ENCODE measurements at places on chromosomes 2 and 18.

GRCh38 chr2:20485612-20486388 is 38.9 kb downstream of the RHOB start:
- DNase-seq, result no peak

GRCh38 chr2:134647607-134648256 is 71.1 kb downstream of the TMEM163 start:
- no peak for DNase-seq

GRCh38 chr2:152730591-152731333 is 12.3 kb downstream of the ARL6IP6 start:
- peak; percentile 39 for DNase-seq

DNA sequence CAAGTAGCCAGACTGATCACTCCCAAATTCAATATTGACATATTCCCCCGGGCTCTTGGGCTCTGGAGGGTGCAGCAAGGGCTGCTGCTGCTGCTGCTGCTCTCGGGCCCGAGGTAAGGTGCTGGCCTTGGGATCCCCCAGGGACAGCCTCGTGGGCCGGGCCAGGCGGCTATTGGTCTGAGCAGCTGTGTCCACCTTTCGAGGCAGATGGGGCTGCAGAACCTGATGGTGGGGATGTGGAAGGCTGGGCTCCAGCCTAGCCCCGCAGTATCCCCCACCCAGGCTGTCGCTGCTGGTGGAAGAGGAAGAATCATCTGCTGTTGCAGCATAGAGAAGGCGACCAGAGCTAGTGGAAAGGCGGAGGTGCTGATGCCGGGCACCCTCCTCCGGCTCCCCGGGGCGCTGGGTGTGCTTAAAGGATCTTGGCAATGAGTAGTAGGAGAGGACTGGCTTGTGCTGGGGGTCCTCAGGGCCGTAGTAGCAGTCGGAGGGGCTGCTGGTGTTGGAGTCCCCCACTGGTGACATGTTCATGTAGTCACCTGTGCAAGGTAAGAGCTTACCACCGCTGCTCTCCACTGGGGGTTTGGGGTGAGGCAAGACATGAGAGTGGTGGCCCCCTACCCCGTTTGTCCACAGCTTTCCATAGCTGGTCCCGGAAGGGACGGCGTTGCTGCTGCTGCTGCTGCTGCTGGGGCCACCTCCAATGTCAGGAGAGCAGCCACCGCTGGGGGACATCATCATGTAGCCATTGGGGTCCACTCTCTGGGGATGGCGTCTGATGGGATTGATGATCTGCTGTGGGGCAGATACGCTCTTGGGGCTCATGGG is 3.4 kb downstream of the IRS1 start:
- peak; percentile 16 for DNase-seq
